ENCODE measurements at places on chromosomes 2 and 18.

GRCh38 chr2:180742801-180743200 lies 237.6 kb upstream of the UBE2E3 start:
- DNase-seq, result no peak

GRCh38 chr2:238646281-238646680 lies 201.6 kb upstream of the TWIST2 start:
- no peak for DNase-seq

- no peak for DNase-seq
Observed at GRCh38 chr2:1988049-1988448, 243.7 kb upstream of the PXDN start.

DNA sequence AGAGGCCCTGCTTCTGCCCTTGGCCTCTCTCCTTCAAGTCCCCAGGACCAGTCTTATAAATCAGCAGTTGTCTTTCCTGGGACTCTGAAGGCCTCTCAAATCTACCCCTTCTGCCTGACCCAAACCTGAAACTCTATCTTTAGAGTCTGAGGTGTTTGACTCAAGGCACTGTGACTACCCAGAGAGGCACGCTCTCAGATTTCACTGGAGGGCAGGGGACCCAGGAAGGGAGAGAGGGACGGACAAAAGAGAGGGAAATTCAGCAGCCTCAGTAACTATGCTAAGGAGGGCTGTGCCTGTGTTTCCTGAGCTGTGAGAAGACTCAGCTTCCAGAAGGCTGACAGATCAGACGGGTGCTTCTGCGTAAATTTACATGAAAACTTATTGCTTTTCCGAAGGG lies 217.8 kb downstream of the HAUS1 start:
- DNase-seq, result no peak

GRCh38 chr2:237453671-237454070 lies 33.4 kb upstream of the MLPH start:
- no peak for DNase-seq

DNA sequence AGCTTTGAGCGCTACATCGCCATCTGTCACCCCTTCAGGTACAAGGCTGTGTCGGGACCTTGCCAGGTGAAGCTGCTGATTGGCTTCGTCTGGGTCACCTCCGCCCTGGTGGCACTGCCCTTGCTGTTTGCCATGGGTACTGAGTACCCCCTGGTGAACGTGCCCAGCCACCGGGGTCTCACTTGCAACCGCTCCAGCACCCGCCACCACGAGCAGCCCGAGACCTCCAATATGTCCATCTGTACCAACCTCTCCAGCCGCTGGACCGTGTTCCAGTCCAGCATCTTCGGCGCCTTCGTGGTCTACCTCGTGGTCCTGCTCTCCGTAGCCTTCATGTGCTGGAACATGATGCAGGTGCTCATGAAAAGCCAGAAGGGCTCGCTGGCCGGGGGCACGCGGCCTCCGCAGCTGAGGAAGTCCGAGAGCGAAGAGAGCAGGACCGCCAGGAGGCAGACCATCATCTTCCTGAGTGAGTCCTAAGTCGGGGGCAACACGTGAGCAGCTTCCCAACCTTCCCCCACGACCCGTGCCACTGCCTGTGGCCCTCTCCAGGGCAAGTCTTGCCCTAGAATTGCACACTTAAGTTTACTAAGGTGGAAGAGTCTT lies 928 bp downstream of the GPR39 start:
- no peak for DNase-seq

GRCh38 chr2:230984393-230985220 lies 11.3 kb upstream of the SPATA3 start:
- DNase-seq, result no peak

DNA sequence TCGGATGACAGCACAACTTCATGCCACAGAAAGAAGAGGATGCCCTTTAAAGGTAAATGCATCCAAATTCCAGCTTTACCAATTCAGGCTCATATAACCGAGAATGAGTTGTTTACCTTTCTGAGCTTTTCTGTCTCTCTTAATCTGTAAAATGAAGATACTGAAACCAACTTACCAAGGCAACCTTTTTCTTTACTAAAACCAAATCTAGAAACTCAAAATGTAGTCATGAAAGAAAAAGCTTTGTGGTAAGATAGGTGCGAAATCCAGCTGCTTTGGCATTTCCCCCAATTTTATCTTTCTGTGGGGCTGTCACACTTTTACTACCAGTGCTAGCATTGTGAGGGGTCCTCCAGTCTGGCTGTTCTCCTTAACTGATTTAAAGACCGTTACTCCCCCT lies 240.4 kb downstream of the IKZF2 start:
- DNase-seq, result no peak

GRCh38 chr18:27685091-27685490 lies 491.8 kb downstream of the CDH2 start:
- DNase-seq, result no peak

GRCh38 chr18:24386681-24387080 lies 10.9 kb downstream of the OSBPL1A start:
- no peak for DNase-seq

GRCh38 chr2:138123741-138124140 lies 159.5 kb downstream of the HNMT start:
- DNase-seq, result no peak

DNA sequence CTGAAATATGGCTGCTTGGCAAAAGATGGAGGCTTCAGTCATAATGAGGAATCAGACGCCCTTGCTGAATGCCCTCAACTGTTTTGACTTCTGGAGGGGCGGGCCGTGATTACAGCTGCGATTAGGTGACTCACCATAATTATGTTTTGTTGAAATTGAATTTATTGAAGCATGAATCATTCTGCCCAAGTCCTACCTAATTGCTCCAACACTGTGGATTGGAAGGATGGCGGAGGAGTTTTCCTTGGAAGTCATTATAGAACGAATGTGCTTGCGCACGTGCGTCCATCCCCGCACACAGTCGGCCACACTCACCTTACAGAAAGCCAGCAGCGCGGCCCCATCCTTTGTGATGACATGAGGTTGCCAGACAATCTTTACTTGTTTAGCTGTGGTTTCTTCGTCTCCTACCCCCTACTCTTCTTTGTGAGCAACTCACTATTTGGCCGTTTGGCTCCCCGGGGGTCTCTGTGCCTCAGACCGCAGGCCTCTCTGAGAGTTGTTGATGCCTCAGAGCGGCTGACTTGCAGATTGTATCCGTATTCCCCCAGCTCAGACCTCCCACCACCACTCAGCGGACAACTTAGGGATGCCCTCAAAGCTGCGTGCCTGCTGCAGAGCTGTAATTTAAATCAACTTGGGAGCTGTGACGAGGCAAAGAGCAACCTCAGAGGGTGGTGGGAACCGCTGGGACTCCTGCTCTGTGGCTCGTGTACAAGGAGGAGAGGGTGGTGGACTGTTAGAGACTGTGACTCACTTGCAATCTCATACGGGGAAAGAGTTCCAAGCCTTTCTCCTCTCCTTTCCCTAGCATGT lies 513.4 kb downstream of the TNS1 start:
- peak; percentile 61 for DNase-seq

DNA sequence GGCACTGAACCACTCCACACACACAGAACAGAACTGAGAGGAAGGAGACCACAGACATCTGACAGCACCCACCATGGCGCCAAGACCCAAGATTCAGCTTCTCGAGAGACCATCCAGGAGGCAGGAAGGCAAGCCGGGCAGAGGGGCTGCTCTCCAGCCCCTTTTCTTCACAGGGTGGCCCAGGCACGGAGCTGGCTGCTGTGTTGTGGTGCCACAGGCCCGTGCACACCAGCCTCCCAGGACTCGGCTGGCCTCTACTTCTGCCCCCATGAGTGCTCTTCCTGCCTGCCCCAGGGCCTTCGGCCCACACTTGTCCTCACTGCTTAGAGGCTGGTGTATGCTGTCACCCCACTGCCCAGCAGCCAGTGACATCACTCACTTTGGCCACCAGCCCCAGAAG lies 547.6 kb upstream of the RAB6C start:
- DNase-seq, result no peak

DNA sequence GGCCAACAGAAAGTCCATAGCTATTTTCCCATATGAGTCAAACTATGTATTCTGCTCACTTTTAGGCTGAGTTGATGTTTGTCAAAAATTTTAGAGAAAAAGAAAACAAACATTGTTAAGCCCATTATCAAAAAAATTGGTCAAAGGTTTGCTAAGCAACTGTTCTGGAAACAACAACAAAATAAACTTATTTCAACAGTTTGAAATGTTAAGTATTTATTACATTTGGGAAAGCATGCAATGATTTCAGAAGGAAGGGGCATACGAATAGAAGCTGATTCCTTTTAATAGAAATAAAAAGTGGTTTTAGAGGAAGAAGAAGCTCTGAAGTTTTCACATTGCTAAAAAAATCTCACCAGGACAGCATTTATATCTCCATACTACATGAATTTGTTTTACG lies 1837.5 kb upstream of the CELF4 start:
- DNase-seq, result no peak

DNA sequence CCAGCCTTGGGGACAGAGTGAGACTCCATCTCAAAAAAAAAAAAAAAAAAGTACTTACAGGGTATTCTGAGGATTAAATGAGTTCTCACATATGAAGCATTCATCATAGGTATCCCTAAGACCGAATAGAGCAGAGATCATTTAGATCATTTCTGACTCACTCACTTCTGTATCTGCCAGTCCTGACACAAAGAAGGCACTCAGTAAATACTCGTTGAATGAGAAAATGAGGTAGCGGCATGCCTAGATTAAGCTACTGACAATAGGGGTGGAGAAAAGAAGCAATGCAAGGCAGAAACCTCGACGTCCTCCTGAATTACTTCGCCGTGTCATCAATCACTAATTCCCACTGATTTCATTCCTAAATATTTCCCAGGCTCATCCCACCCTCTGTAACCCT lies 103.8 kb downstream of the GREB1L start:
- DNase-seq, result no peak

DNA sequence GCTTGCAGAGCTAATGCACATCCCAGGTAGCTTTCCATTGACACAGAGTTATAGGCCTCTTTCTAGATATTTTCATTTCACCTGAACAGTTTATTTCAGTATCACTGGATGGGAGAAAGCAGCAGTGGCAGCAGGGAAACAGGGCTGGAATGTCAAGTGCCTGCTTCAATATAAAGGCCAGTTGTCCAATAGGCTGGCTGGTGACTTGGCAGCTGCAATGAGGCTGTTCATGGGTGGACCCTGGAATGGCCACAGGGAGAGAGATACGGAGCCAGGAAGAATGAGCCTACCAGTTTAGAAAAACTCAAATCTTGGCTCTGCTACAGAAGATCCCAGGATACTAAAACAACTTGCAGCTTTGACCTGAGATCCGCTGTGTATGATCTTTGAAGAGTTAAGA lies 185.0 kb downstream of the BCL11A start:
- no peak for DNase-seq

DNA sequence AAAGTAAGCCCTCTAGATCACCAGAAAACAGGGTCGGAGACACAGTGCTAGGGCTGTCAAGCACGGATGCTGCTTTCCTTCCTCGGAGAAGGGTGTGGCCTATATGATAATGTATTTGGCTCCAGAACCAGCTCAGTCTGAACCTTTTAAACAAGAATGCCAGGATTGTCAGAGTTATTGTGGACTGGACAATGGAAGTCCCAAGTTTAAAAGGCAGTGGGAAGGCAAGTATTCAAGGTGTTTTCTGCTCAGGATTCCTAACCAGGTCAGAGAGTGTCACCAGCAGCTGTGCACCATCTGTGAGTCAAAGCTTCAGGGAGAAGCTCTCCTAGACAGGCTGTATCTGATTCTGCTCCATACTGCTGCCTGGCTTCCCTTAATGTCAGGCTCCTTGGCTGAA lies 94.8 kb downstream of the SPOPL start:
- no peak for DNase-seq

- DNase-seq, result no peak
Observed at GRCh38 chr2:175737722-175738361, 264.2 kb downstream of the LNPK start.

DNA sequence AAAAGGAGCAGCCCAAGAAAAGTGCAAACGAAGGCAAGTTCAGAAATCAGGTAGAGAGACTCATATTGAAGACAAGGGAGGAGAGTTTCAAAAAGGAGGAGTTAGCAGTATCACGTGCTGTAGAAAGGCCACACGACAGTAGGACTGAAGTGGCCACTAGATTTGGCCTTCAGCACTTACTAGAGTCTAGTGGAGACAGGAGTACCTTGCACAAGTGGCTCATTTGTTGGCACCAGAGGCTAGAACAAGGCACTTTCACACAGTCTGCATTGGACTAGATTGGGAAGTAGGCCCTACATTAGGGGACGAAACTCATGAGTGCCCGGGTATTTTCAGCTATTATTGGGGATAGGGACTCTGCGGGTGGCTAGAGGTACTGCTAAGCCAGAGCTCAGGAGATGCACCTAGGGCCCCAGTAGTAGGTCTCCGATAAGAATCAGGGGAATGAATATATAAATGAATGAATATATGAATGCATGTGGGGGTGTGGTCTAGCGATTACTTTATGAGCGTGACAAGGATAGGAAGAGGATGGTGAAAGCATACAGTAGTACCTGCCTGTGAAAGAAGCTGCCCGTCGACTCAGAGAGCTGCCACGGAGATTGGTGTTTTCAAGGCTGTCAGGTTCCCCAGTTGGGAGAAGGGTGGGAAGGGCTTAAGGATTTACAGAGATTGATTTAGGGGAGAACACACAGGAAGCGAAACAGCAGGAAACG lies 1.4 kb upstream of the NCOA1 start:
- no peak for DNase-seq

DNA sequence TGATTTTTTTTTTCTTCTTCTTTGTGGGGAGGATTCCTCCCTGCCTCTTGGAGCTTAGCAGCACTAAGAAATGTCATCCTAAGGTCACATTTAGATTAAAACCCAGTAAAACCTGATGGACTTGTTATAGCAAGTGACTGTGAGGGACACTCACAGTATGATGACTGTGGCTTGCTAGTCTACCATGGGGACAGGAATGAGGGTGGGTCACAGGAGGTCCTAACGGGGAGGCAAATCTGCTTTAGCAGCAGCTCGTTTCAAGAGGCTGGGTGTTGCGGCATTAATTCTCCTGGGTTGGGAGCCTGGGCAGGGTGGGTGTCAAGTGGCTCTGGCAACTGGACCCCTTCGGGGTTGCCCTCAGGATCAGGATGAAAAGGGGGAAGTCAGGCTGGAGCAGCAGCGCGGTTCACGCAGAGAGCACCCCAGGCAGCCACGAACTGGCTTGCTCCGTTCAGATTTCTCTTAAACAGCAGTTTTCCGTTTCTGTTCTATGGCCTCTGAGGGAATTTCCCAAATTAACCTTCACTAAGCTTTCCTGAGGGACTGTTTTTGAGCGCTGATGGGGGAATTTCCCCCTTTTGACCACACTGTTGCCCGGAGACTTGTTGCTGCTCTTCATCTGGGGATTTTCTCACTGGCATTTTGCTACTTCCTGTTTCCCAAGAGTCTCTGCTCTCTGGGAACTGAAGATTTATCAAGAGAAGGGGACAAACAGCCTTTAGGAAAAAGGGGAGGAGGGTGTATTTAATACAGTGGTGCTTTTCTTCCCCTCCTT lies 59.8 kb upstream of the PELI1 start:
- peak; percentile 82 for DNase-seq

Data from Right ventricle myocardium inferior (tissue), 1 donor.